ENCODE measurements at places on chromosomes 11 and 22. TPM values are rescaled to one million over a fixed set of nuclear protein-coding genes. Genes with fewer than 3 reads are reported as not detected.

GTSE1 gene
- total RNA-seq: 31.9 TPM

SLC22A9 gene
- not detected for total RNA-seq

PIH1D2 gene
- total RNA-seq: 1.5 TPM

C22orf42 gene
- not detected for total RNA-seq

ZBTB44 gene
- total RNA-seq: 9.9 TPM

TSSC4 gene
- 51.6 TPM for total RNA-seq

KRTAP5-7 gene
- total RNA-seq: not detected

KCNJ4 gene
- not detected for total RNA-seq

CRYBB3 gene
- total RNA-seq: not detected

DNA sequence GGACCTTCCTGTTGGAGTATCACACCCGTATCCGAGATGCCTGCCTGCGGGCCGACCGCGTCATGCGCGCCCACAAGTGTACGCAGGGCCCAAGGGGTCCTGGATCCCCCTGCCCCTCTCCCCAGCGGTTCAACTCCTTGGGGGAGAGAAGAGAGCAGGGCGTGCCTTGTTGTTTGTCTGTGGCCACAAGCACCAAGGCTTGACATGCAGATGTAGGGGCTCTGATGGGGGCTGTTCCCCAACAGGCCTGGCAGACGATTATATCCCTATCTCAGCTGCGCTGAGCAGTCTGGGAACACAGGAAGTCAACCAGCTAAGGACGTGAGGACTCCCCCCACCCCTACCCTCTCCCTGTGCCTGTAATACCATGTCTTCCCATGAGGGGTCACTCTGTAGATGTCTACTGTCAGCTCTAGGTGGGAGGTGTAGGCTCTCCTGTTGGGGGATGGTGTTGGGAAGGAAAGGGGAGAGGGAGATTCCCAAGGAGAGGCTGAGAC is 6.8 kb downstream of the CFL1 start:
- no peak for DNase-seq

- peak; percentile 54 for DNase-seq
These were observed 2.4 kb upstream of the RANGAP1 start for GRCh38 chr22:41288245-41288946.

DNA sequence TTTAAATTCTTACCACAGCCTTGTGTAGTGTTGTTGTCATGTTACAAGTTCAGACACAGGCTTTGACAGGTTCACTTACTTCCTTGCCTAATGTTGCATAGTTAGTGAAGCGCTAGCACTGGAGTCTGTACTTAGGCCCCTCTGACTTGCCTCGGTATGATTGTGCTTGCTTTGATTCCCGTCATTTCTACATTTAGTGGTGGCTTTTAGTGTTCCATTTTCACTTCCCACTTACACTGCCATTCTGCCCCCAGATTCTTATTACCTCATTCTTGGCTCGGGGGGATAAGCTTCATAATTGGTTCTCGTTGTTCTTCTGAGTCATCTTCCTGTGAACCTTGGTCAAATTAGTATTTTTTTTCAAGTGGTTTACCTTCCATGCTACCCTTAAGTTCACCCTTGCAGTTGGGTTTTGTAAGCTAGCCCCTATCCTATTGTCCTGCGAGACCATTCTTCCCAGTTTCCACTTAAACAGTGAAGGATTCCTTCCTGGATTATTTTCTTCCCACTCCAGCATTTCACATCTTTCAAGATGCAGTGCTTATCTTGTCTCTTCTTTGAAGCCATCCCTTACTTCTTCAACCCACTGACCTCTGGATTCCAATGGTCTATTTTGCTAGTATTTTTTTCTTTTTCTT is 68.7 kb downstream of the DDX10 start:
- peak; percentile 20 for DNase-seq

DNA sequence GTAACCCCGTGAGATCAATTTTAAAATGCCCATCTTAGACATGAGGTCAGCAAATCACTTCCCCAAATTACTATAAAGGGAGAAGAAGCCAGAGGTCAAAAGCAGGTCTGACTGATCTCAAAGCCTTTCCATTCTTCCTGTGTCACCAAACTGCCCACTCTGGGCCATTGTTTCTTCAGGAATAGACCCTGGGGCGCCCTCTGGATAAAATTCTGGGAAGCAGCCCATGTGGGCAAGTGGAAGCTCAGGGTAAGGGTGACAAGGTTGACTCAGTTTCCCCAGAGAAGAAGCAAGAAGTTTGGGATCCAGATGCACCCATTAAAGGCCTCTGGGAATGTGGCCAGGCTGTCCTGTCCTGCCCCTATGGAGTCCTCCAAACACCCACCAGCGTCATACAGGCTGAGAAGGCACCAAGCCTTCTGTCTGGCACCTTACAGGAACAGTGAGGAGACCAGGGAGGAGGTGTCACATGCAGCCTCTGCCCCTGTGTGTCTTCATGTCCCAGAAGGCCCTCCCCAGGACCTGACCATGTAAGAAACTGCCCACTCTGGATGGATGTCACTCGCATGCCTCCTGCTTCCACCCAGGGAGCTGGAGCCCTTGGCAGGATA is 50.1 kb downstream of the CHST1 start:
- no peak for DNase-seq

GRCh38 chr22:20243537-20244249 is 24.4 kb downstream of the RTN4R start:
- DNase-seq: peak; percentile 16

DNA sequence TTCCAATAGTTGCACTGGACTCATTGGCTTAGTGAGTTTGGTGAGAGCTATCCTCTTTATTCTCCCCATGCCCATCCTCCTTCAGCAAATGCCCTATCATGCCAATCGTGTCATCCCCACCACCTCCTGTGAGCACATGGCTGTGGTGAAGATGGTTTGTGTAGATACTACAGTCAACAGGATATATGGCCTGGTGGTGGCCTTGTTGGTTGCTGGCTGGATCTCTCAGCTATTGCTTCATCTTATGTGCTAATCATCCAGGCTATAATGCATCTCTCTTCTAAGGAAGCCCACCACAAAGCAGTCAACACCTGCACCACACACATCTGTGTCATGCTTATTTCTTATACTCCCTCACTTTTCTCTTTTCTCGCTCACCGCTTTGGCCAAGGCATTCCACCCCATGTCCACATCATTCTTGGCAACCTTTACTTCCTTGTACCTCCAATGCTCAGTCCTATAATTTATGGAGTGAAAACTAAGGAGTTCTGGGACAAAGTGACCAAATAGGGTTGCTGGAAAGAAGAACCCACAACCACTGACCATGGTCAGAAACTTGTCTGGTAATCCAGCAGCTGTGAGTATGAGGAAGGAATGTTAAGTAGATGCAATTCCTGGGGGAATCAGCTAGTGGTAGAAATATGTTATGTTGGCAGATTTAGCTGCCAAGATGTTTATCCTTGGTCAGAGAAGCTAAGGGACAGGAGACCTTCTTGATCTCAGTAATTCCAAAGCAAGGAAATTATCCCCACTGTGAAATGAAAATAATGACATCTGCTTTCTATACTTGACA is 16.3 kb upstream of the OR56B1 start:
- DNase-seq: peak; percentile 65

DNA sequence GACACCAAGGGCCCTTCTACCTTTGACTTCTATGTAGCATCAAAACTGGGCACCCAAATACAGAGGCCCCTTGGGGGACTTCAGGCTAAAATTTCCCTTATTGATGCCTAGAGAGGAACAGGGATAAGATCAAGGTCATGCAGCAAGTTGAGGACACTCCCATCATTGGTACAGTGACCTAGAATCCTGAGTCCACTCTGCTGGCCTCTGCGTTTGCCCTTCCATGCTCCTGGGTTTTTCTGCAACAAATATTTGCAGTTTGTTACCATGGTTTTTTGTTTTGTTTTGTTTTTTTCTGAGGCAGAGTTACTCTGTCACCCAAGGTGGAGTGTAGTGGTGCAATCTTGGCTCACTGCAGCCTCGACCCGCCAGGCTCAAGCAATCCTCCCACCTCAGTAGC is 64.2 kb downstream of the THAP12 start:
- no peak for DNase-seq

- no peak for DNase-seq
These were observed 17.8 kb upstream of the GLB1L2 start for GRCh38 chr11:134313821-134314607.

- no peak for DNase-seq
These were observed 44.9 kb downstream of the PACSIN2 start for GRCh38 chr22:42970029-42970428.

GRCh38 chr11:82038154-82038553 is 695.5 kb downstream of the FAM181B start:
- DNase-seq: no peak

GRCh38 chr11:91199866-91200265 is 977.0 kb upstream of the CHORDC1 start:
- DNase-seq: peak; percentile 95

GRCh38 chr11:36094164-36094563 is 150.3 kb downstream of the LDLRAD3 start:
- DNase-seq: no peak

DNA sequence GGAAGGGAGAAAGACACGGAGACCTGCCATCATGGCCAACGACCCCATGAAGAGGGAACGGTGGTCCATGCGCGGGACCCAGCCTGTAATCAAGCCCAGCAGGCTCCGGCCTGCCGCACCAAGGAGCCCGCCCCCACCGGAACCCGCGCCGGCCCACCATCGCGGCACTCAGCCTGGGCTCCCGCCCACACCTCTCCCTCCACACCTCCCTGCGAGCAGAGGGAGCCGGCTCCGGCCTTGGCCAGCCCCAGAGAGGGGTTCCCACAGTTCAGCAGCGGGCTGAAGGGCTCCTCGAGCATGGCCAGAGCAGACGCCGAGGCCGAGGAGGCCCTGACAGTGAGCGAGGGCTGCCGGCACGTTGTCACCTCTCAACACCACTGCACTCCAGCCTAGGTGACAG is 1302.8 kb upstream of the CNTN5 start:
- DNase-seq: no peak

DNA sequence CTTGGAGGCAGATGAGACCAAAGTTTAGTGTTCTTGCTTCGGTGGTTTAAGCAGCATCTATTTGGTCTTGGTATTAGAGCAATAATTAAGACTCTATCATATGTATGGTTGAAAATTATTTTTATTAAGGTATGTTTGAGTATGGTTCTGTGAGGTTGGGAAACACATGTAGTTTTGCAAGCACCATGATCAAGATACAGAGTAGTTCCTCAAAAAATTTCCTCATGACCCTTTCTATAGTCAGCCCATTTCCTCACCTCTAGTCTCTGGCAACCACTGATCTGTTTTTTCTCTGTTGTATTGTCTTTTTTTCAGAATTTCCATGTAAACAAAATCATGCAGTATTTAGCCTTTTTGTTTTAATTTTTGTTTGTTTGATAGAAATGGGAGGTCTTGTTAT is 18.4 kb downstream of the MTMR3 start:
- DNase-seq: no peak

GRCh38 chr11:45155058-45155551 is 8.7 kb downstream of the PRDM11 start:
- no peak for DNase-seq

GRCh38 chr11:78560826-78561484 is 13.7 kb downstream of the NARS2 start:
- DNase-seq: peak; percentile 55

DNA sequence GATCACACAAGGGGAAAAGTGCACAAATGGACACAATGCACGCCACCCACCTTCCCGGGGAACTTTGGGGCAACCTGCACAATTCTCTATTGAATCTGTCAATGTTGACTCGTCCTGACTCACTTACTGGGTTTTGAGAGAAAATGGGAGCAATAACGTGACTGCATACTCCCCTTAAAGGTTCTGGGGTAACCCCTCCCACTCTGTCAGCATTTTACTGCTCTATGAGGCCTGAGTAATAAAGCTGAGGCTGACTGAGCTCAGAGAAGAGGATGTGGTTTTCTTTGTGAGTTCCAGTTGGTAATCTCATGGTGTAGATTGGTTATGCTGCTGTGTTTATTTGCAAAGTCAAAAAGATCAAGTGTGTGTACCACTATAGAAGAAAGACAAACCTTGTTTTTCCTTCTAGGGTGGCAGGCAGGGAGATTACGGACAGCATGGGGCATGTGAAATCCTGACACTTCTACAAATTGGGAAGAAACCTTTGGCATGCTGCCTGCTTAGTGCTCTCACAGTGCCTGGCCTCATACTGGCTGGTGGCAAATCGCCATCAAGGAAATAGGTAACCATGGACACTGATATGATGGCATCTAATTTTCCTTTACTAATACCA is 16.1 kb upstream of the APOA1 start:
- peak; percentile 97 for DNase-seq

DNA sequence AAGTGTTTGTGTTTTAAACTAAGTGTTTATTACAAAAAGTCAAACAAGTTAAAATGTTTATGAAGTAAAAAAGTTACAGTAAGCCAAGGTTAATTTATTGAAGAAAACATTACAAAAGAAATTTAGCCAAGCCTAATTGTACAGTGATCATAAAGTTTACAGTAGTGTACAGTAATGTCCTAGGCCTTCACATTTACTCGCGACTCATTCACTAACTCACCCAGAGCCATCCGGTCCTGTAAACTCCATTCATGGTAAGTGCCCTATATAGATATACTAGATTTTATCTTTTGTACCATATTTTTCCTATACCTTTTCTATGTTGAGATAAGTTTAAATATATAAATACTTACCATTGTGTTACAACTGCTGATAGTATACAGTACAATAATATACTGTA is 481.8 kb upstream of the TENM4 start:
- no peak for DNase-seq

DNA sequence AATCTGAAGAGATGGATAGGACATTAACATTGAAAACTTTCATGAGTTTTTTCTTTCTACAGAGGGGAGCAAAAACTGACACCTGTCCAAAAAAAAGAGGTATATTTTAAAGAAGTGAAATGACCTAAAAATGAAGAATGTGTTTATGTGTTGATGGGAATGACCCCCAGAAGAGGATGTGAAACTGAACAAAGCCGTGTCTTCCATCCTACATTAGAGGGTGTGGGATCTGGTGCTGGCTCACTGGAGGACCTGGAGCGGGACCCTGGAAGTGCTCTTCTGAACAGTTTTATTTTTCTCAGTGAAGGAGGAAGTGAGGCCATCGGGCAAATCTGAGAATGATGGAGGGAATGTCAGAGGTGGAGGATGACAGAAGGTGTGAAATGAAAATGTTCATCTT is 470.1 kb downstream of the NTM start:
- no peak for DNase-seq

GRCh38 chr11:67366546-67366945 is 6.9 kb downstream of the CLCF1 start:
- no peak for DNase-seq

- DNase-seq: no peak
These were observed 85.9 kb downstream of the MICAL2 start for GRCh38 chr11:12196308-12196707.

DNA sequence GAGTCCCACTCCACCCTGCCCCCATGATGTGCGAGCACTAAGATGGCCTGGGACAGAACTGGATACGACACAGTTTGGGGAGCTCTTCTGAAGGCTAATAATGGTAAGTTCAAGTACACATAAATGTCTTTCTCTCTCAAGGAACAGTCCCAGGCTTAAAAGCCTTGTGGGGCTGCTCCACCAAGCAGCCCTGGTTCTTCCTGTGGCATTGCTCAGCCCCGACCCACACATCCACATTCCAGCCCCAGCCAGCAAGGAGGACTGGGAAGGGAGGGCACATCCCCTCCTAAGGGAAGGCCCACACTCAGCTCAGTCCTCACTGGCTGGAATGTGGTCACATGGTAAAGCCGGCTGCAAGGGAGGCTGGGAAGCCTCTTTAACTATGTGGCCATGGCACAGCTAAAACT is 13.3 kb upstream of the MB start:
- DNase-seq: peak; percentile 59

- peak; percentile 32 for DNase-seq
These were observed 5.1 kb upstream of the B4GALNT4 start for GRCh38 chr11:363948-364761.

GRCh38 chr11:35014346-35014745 is 97.9 kb downstream of the PDHX start:
- peak; percentile 83 for DNase-seq

Measured in LHCN-M2 (cell line).